Right atrium auricular region (tissue), 2 donors: ENCODE measurements at places on chromosomes 13 and 19.
A peak's percentile ranks its signal among the peaks of the same experiment; 100 is the strongest.

- no peak overlapping the region for H3K27ac ChIP-seq
- no peak for DNase-seq
- H3K4me3 ChIP-seq: no peak overlapping the region
Measured at GRCh38 chr13:22561581-22561980, 619.2 kb upstream of the SGCG start.

- peaks cover 9% of the 10 kb centered on the region for H3K36me3 ChIP-seq
- no peaks in the 10 kb centered on the region for H3K27me3 ChIP-seq
- H3K4me3 ChIP-seq: no peak overlapping the region
- H3K27ac ChIP-seq: peak overlapping the region; percentile 93
- no peak for DNase-seq
Measured at GRCh38 chr13:110419946-110420345, 112.9 kb downstream of the COL4A2 start.

- H3K36me3 ChIP-seq: no peaks in the 10 kb centered on the region
- H3K27me3 ChIP-seq: no peaks in the 10 kb centered on the region
- no peak overlapping the region for H3K4me3 ChIP-seq
- H3K27ac ChIP-seq: no peak overlapping the region
- no peaks in the 10 kb centered on the region for H3K4me1 ChIP-seq
Measured at GRCh38 chr19:4823577-4823976, 7.9 kb downstream of the TICAM1 start.

DNA sequence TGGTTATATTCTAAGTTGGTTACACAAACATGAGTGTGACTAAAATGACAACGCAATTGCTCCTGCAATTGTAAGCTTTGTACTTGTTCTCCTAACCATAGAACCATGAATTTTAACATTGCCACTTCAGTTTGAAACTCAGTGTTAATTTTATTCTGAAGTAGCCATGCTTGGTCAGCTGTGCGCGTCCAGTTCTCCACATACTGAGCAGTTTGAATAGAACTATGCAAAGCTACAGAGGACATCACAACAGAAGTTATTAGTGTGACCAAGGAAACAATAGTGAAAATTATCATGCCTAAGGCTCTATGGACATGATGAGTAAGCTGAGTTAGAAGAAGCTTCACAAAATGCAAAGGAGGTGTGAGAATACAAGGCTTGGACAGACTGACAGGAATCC is 19.6 kb upstream of the ZNF100 start:
- H3K27ac ChIP-seq: no peak overlapping the region
- H3K4me3 ChIP-seq: no peak overlapping the region
- DNase-seq: no peak
- no peaks in the 10 kb centered on the region for H3K4me1 ChIP-seq
- no peaks in the 10 kb centered on the region for H3K27me3 ChIP-seq

GRCh38 chr13:39550931-39551330 is 52.1 kb downstream of the LHFPL6 start:
- H3K27me3 ChIP-seq: no peaks in the 10 kb centered on the region
- H3K4me1 ChIP-seq: no peaks in the 10 kb centered on the region
- no peaks in the 10 kb centered on the region for H3K36me3 ChIP-seq

DNA sequence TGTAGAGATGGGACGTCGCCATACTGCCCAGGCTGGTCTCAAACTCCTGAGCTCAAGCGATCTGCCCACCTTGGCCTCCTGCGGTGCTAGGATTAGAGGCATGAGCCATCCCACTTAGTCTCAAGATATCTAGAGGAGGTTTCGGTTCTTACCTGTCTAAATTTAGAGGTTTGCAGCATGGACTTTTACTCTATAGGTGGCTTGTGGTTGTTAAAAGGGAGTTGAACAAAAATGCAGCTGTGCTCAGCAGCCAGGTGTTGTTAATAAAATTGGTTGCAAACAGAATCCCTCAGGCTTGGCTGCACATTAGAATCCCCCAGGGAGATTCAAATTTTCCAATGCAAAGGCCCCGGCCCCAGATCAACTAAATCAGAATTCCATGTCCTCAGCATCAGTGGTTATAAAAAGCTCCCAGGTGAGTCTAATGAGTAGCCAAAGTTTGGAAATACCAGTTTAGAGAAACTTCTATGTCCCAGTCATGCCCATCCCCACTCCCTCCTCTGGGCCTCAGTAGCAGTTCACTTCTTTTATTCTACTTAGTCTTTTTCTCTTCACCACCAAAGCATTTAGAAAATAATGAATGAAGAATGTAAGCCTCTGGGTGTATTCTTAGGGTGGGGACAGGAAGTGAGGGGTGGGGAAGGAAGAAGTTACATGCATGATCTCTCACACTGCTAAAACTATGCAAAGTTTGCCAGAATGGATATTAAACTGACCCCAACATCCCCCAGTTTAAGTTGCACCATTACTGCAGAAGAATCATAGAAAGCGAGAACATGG is 471.0 kb downstream of the COG6 start:
- no peaks in the 10 kb centered on the region for H3K27me3 ChIP-seq
- no peak for DNase-seq
- no peaks in the 10 kb centered on the region for H3K36me3 ChIP-seq
- H3K4me3 ChIP-seq: no peak overlapping the region
- H3K4me1 ChIP-seq: peaks cover 4% of the 10 kb centered on the region
